ENCODE measurements at places on chromosomes 1 and 21.

- no peak for DNase-seq
Measured at GRCh38 chr1:208541225-208541855, 297.2 kb upstream of the PLXNA2 start.

GRCh38 chr1:37884145-37884544 is 24.8 kb upstream of the MTF1 start:
- no peak for DNase-seq

DNA sequence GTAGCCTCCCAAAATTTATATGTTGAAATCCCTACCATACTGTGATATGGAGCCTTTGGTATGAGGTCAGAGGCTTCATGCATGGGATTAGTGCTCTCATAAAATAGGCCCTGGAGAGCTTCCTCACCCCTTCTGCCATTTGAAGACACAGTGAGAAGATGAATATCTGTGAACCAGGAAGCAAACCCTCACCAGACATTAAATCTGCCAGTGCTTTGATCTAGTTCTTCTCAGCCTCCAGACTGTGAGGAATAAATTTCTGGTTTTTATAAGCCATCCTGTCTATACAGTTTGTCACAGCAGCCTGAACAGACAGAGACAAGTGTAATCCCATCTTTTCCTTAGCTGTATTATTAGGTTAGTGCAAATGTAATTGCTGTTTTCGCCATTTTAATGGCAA is 88.4 kb downstream of the OLFML2B start:
- no peak for DNase-seq

GRCh38 chr1:97074771-97075170 is 353.2 kb downstream of the PTBP2 start:
- no peak for DNase-seq

- DNase-seq = no peak
Measured at GRCh38 chr1:204991342-204991844, 51.6 kb upstream of the CNTN2 start.

GRCh38 chr1:23928789-23929188 is 15.6 kb upstream of the CNR2 start:
- DNase-seq = no peak

DNA sequence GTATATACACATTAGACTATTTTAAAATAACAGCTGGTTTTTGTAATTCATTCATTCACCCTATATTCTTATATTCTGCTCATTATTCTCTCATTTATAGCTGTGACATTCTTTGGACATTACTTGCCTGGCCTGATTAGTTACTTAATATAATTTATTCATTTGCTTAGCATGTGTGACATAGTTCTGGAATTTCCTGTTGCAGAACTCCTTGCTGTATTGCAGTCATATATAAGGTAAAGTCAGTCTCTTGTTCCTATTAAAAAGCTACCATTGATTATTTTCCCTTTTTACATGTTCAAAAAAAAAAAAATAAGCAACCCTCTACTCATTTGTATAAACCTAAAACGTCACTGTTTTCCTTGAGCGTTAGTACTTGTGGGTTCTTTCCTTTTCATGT is 23.9 kb downstream of the GNAT2 start:
- no peak for DNase-seq

DNA sequence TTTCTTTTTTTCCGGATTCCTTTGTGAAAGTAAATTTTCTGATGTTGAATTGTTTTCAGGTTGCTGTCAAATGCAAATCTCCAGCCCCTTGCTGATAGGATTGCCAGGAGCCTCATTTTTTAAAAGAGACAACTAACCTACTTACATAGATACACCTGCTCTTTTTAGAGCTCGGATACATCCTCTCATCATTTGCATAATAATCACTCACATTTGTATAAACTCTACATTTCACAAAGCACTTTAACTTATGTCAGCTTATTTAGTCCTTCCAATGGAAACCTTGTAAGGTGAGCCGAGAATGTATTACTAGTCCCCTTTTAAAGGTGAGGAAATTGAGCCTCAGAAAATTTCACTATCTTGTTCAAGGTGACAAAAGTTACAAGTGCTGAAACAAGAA is 84.8 kb downstream of the KCTD3 start:
- DNase-seq = no peak

GRCh38 chr1:80099713-80100112 is 1093.2 kb upstream of the ADGRL4 start:
- no peak for DNase-seq

- DNase-seq = no peak
Measured at GRCh38 chr1:174068000-174068399, 45.8 kb upstream of the RC3H1 start.

- peak; percentile 49 for DNase-seq
Measured at GRCh38 chr1:247857069-247857984, at the start of gene TRIM58. TSS of gene TRIM58 (plus strand) at chr1:247857187. CDS start at chr1:247857247, 60 bp downstream.

DNA sequence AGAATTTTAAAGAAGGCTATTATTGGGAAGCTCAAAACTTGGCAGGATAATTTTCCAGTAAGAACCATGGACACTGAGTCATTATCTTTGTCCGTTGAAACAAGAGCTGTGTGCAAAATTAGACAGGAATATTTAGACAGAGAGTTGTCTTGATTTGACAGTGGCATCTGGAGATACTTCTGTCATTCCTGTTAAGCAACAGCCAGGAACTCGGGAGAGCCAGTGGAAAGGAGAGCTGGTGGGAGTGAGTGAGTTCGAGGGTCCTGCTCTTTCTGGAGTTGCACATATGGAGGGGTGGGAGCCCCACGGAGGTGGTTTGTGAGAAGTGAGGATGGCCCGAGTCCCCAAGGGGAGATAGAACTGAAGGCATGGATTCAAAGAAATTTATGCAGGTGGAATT is 3.1 kb downstream of the COQ8A start:
- no peak for DNase-seq

DNA sequence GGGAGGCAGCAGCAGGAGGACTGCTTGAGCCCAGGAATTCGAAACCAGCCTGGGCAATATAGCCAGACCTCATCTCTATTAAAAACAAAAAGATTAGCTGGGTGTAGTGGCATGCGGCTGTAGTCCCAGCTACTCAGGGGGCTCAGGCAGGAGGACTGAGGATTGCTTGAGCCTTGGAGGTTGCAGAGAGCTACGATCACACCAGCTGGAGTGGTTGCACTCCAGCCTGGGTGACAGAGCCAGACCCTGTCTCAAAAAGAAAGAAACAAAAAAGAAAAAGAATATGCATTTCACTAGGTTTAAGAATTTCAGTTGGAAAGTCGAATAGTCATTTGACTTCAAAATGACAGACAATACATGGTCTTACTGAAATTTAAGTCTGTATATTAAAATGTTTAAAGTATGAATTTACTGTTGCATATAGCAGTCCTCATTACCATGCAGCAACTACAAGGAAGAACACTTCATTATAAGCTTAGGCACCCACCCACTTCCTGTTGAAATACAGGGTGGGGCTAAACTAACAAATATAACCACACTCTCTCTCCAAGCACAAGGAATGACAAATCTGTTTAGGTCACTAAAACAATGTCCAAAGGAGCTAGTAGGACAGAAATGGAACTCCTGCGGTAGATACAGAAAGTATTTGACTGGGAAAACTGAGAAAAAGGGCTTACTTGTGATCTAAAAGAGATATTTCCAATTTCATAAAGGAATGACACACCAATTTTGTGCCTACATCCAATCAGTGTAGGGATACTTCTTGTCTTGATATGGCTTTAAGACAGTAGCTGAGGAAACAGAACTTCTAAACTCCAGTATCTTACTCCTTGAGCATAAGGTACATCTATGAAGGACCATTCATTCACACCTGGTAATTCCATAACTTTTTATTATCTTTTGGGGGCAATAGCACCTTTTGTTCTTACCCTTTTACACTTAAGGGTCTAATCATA is 44.1 kb downstream of the GPR3 start:
- no peak for DNase-seq

- DNase-seq = no peak
Measured at GRCh38 chr1:60589916-60590315, 492.4 kb upstream of the NFIA start.

- DNase-seq = no peak
Measured at GRCh38 chr21:15586752-15587427, 142.9 kb upstream of the USP25 start.

DNA sequence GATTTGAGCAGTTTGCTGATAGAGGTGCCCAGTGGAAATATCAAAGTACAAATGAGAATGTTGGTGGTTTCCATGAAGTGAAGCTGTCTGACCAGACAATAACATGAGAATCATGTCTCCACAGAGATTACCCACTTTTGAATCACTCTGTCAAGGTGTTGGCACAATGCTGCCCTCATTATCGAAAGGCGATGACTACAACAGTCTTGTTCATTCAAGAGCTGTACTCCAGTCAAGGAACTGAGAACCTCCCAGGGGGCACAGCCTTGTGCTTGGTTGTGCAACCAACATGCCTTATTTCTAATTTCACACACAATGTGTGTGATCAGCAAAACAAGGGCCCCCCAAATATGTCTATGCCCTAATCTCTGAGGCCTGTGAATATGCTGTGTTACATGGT is 35.7 kb downstream of the ETS2 start:
- DNase-seq = peak; percentile 22

- DNase-seq = no peak
Measured at GRCh38 chr21:35359076-35359475, 310.0 kb upstream of the RUNX1 start.

DNA sequence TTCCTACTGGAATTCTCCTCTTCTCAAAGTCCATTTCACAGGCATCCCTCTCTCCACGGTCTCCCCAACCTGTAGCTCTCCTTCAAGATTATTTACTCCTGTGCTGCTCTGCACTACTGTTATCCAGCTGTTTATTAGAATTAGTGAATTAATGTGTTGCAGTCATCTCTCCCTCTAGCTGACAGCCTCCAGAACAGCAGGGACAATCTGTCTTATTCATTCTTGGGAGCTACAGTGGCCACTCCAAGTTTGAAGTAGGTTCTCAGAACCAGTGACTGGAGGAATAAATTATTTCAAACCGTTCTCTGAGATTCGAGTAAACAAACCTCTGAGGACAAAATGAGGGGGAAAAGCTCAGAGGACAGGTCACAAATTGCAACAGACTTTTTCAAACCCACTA is 330.9 kb downstream of the RRAGC start:
- no peak for DNase-seq

GRCh38 chr1:118084400-118084799 is 100.6 kb downstream of the SPAG17 start:
- no peak for DNase-seq

- peak; percentile 4 for DNase-seq
Measured at GRCh38 chr1:197481101-197481500, 213.0 kb downstream of the CRB1 start.

GRCh38 chr1:174769961-174770549 is 229.7 kb upstream of the CACYBP start:
- DNase-seq = no peak

DNA sequence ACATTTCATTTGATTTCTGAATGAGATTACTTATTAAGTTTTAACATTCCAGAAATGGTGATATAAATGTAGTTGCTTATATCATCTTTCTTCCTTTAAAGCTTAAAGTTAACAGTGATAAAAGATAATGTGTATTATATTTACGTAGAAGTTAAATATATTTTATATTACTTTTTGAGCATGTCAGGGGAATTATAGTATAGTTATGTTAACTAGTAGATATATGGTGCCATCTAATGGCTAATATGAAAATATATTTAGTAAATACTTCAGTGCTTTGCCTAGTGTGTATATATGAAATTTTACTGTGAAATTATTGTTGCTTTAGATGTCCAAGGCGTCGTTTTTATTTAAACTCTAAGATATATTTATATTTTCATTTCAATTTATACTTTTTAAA is 51.5 kb downstream of the SYT14 start:
- DNase-seq = no peak

DNA sequence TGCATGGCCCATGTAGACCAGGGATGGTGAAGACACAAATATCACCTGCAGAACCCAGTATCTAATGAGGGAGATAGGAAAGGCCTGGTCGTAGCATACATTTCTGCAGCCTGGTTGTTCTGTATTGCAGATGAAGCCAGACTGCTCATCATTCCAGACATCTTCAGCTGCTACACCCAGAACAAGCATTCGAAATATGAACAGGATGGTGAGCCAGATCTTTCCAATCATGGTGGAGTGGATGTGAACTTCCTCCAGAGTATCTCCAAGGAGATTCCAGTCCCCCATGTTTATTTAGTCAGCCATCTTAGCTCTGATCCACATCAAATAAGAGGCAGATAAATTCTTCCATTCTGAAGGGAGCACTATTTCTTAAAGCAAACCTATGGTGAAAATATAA is 2.7 kb upstream of the MYCBP start:
- DNase-seq = no peak

GRCh38 chr21:45950740-45951515 is 30.6 kb upstream of the COL6A1 start:
- no peak for DNase-seq

- DNase-seq = no peak
Measured at GRCh38 chr1:41695118-41695745, 210.7 kb upstream of the EDN2 start.

DNA sequence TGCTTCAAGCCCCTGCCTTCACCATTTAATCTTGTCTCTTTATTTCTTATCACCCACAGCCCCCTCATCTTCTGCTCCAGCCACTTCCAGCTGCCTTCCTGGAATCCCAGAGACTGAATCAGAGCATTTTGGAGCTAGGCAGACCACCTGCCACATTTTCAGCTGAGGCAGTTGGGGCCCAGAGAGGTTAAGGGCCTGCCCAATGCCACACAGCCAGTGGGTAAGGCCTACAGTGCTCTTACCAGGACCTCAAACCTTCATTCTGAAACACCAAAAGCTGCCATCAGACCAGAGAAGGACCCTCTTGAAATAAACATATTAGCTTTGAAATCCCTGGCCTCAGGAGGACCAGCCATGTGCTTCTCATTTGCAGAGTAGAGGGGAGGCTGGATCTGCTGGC is 17.6 kb upstream of the SLC6A17 start:
- no peak for DNase-seq

DNA sequence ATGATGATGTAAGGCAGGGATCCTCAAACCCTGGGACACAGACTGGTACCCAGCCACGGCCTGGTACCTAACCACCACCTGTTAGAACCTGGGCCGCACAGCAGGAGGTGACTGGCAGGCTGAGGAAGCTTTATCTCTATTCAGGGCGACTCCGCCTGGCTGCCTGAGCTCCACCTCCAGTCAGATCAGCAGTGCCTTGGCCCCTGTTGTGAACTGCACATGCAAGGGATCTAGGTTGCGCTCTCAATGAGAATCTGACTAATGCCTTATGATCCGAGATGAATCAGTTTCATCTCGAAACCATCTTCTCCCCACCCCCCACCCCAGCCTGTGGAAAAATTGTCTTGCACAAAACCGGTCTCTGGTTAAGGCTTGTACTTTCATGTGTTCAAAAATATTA is 4.2 kb downstream of the RNPC3 start:
- peak; percentile 80 for DNase-seq

DNA sequence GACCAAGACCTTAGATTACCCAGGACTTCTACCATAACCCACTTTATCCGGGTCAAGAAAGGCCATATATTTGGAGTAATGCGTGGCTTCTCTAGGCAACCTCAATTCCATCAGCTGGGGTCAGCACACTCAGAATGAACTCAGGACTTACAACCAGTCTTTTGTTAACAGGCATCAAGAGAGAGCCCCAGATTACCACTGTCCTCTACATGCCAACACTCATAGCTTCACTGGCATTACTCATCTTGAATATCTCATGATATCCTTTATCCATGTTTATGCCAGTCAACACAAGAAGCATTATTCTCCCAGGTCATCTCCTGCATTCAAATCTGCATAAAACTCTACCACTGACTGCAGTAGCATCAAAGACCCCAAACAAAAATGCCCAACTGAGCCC is 6.6 kb upstream of the FCGR2A start:
- DNase-seq = no peak

- DNase-seq = no peak
Measured at GRCh38 chr1:87143413-87144135, 185.1 kb upstream of the LMO4 start.
